Cardiac septum (tissue), 1 donor: ENCODE measurements at places on chromosomes 1 and 21. TPM values are rescaled to one million over a fixed set of nuclear protein-coding genes. Genes with fewer than 3 reads are reported as not detected.

SH2D1B gene
- total RNA-seq = not detected

IL12RB2 gene
- total RNA-seq = 0.22 TPM

EBNA1BP2 gene
- 26.7 TPM for total RNA-seq

TSPEAR gene
- not detected for total RNA-seq

E2F2 gene
- total RNA-seq = 0.30 TPM

IL6R gene
- 5.2 TPM for total RNA-seq

ITLN2 gene
- not detected for total RNA-seq

GLMP gene
- 15.2 TPM for total RNA-seq

LCE2D gene
- total RNA-seq = not detected

ATP5PF gene
- 503 TPM for total RNA-seq

PLA2G2F gene
- not detected for total RNA-seq
